ENCODE measurements at places on chromosomes 1 and 21.

DNA sequence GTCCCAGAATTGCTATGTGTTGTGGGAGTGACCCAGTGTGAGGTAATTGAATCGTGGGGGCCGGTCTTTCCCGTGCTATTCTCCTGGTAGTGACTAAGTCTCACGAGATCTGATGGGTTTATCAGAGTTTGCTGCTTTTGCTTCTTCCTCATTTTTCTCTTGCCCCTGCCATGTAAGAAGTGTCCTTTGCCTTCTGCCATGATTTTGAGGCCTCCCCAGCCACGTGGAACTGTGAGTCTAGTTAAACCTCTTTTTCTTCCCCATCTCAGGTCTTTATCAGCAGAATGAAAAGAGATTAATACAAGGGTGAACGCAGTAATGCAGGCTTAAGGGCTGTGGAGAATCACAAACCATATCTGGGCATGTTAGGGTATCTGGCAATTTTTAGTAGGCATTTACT is 624.0 kb downstream of the USP25 start:
- no peak for DNase-seq

DNA sequence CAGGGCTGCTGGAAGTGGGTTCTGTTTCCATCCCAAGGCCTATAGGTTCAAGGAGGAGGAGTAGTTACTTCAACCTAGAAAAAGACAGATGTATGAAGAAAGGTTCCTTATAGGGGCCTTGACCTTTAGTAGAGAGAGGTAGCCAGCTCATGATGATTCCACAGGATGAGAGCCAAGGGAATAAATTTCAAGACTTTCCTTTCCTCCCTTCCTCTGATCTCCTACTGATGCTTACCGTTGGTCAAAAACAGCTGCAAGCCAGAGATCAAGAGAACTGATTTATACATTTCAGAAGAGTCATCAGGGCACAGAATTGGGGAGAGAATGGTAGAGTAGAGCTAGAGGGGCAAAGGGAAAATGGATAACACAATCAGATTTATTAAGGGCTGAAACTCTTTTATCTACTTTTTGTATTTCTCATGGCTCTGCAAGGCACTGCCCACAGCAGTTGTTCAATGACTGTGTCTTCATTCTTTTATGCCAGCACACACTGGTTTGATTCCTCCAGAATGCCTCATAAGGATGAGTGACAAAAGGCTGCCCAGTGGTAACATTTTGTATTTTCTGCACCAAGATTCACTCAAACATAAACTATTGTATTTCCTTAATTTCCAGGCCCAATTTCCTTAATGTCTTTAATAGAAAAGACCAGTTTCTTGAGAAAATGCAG is 37.4 kb downstream of the AK5 start:
- no peak for DNase-seq

GRCh38 chr1:64320470-64320869 is 117.0 kb downstream of the UBE2U start:
- DNase-seq, result peak; percentile 2

DNA sequence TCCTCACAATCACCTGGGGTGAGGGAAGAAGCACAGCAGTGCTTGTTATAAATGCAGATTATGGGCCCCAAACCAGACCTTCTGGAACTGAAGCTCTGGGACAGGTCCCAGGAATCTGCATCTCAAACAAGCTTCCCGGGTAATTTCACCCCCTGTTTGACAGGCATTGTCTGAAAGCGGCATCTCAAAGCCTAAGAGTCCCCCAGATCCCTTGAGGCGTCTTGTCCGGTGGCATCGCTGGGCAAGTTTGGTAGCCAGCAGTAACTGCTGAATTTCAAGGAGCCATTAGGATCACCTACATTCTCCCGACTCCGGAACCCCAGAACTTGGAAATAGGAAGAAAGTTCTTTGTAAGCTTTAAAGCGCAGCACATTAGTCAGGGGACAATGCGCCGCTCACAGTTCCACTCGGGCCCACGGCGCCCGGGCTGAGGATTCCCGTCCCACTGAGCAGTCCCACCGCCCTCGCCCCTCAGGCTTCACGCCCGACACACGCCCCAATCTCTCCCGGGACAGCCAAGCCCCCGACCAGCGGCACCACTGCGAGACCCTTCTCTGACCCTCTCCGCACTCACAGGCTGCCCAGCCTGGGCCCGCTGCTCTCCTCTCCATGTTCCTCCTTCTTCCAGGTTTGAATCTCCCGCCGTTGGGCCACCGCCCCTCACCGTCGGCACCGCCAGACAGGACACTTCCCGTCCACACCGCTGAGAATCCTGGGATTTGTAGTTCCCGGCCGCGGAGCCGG is at the start of gene IQGAP3:
TSS of gene IQGAP3 (minus strand) at position 647 of the 744 bp plus-strand sequence. CDS start at position 611, 36 bp downstream.
- peak; percentile 34 for DNase-seq

GRCh38 chr1:21665711-21666575 is 3.2 kb downstream of the RAP1GAP start:
- DNase-seq, result no peak

DNA sequence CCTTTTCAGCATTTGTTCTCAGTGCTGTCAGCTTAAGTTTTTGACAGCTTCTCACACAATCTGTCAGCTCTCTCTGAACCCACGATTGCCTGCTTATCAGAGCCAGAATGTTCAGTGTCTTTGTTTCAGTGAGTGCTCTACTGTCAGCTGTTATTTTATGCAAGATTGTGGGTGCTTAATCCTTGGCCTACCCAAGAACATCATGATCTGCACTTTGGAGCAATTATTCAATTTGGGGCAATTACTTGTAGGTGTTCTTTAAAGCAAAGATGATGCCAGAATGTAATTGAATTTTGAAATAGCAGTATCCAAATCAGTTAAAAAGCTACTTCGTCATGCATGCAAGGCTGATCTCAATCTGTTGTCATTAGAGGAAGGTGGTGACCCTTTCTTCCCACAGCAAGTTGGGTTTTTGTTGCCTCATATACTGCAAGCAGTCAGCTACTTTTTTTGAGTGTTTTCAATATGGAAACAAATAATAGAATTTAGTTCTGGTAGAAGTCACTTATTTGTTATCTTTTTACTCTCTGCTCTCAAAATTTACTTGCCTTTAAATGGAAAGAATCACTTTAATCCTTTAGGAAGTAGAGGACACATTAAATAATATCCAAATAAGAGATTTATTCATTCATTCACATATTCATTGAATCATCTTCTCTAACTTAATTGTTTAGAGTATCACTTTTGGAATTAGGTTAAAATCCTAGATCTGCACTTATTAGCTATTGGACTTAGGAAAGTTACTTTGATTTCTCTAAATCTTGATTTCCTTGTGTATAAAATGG is 253.5 kb upstream of the CACYBP start:
- no peak for DNase-seq

- no peak for DNase-seq
Observed at GRCh38 chr1:177585302-177586220, 384.3 kb downstream of the SEC16B start.
